Epithelial cell of esophagus (primary cell): ENCODE measurements at places on chromosomes 16 and 17.

GRCh38 chr16:10847176-10847575, 28.6 kb upstream of the TVP23A start:
- no peak for DNase-seq

- no peak for DNase-seq
Observed at GRCh38 chr16:76862901-76863300, 328.1 kb upstream of the MON1B start.

GRCh38 chr16:67206838-67207248, 7.9 kb downstream of the ELMO3 start:
- DNase-seq = peak; percentile 59

DNA sequence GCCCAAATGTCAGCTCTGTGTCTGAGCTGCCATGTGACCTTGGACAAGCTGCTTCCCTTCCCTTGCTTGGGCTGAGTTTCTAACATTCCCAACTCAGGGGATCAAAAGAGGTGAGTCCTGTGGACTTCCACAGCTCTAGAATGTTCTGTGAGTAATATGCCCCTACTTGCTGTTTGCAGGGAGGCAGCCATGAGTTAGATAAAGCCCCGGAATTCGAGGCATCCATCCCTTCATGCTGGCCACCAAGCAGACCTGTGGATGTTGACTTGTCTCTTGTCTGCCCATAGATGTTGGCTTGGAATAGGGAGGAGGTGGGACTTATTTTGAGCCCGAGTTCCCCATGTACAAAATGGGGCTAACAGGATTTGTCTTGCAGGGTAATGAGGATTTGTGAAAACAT, 36.2 kb downstream of the KSR1 start:
- DNase-seq = no peak

DNA sequence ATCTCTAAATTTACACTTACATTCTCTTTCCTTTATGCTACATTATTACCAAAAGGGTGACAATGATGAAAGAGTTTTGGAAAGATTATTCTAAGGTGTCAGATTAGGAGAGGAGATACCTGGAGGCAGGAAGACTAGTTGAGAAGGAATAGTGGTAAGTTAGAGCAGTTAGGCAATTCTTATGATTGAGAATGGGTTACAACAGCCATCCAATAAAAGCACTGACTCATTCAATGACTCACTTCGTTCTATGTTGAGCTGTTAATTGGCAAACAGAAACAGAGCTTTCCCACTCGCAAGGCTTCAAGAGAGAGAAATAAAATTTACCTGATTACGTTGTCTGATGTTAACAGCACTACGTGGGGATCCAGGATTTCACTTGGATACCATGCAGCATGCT, 5.8 kb downstream of the NUP88 start:
- peak; percentile 94 for DNase-seq

DNA sequence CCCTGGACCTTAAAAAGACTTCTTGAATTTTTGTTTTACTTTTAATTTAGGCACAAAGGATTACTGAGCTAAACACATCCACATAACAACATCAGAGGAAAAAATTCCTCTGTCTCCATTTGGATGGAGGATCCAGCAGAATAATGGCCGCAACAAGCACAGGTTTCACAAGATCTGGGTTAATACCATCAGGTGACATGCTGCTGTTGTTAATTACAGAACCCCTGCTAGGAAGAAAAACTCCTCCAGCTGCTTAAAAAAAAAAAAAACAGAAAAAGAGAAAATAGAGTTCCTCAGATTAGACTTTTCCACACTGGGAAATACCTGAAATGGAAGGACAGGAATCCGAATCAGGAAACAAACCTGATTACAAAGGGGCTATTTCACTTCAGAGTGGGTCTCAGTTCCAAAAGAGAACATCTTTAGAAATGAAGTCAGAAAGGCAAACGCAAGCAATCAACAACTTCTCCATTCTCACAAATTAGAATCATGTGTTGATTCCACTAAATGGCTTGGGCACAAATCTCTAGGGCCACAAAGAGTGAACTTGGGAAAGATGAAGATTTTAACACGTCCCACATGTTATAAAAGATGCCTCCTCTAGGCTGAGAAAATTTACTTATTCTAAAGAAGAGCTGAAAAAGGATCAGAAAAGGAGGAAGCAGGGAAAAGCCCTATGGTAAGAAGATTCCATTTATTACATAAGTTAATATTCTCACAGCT, 44.0 kb downstream of the SPOP start:
- no peak for DNase-seq

- peak; percentile 4 for DNase-seq
Observed at GRCh38 chr17:57572062-57572461, 173.0 kb downstream of the CCDC182 start.
